Daoy (cell line): ENCODE measurements at places on chromosomes 12 and 14.
A peak's percentile ranks its signal among the peaks of the same experiment; 100 is the strongest.

GRCh38 chr14:85399186-85399585, 130.8 kb upstream of the FLRT2 start:
- DNase-seq: no peak

DNA sequence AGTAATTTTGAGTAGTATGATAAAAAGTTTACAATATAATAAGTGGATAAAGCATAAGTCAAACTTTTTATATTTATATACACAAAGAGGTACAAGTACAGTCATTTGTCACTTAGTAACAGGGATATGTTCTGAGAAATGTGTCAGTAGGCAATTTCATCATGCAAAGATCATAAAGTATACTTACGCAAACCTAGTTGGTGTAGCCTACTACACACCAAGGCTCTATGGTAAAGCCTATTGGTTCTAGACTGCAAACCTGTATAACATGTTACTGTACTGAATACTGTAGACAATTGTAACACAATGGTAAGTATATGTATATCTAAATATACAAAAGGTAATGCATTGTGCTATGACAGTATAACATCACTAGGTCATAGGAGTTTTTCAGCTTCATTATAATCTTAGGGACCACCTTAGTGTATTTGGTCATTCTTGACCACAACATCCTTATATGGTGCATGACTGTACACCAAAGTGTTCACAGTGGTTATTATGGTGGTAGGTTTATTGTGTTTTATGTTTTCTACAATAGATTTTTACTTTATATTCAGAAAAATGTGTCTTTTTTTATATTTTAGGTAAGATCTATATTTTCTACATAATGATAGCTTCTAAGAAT, 14.9 kb upstream of the SCFD1 start:
- DNase-seq: peak; percentile 23

GRCh38 chr12:24078318-24078765, 128.9 kb upstream of the SOX5 start:
- DNase-seq: peak; percentile 62

DNA sequence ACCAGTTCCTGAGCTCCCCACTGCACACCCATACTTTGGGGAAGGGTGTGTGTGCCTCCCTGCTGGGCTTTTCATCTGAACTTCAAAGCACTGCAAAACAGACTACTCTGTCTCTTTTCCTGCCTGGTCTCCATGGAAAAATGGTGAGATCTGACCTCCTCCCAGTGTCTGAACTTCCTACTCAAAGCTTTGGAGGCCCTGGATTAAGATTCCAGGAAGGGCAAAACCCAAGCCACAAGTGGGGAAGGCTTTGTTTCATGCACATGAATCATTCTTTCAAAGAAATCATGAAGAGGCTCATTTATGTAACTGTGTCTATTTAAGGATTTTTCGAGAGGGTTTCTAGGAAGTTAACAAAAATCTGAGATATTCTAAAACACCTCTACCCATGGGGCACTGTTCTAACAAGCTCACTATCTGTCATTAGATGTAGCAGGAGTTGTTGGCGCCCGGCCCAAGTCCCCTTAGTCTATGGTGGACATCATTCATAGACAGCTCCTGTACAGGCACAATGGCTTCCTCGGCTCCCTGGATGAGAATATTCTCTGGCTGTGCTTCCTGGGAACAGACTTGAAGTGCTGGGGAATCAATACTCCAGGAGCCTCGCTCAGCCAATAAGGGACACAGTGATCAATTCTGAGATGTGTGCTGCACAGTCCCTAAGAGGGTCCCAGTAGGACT, 224.0 kb downstream of the KTN1 start:
- DNase-seq: no peak

DNA sequence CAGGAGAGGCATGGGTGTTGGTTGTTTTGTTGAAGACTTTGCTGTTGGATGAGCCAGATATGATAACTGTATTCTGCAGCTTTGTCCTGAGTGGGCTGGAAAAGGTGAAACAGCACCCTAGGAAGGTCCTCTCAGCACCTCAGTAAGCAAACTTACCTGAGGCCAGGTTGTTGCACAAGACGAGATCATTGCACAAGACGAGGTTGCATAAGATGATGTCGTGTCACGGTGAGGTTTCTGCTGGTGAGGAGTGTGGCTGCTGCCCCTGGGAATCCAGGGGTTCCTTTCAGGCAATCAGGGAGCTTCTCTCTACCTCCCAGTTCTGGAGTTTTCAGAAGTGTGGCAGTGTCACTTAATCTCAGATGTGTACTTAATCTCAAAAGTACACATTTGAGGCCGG, 85.6 kb downstream of the GLT1D1 start:
- DNase-seq: no peak

GRCh38 chr12:61384511-61384910, 875.7 kb upstream of the USP15 start:
- no peak for DNase-seq

DNA sequence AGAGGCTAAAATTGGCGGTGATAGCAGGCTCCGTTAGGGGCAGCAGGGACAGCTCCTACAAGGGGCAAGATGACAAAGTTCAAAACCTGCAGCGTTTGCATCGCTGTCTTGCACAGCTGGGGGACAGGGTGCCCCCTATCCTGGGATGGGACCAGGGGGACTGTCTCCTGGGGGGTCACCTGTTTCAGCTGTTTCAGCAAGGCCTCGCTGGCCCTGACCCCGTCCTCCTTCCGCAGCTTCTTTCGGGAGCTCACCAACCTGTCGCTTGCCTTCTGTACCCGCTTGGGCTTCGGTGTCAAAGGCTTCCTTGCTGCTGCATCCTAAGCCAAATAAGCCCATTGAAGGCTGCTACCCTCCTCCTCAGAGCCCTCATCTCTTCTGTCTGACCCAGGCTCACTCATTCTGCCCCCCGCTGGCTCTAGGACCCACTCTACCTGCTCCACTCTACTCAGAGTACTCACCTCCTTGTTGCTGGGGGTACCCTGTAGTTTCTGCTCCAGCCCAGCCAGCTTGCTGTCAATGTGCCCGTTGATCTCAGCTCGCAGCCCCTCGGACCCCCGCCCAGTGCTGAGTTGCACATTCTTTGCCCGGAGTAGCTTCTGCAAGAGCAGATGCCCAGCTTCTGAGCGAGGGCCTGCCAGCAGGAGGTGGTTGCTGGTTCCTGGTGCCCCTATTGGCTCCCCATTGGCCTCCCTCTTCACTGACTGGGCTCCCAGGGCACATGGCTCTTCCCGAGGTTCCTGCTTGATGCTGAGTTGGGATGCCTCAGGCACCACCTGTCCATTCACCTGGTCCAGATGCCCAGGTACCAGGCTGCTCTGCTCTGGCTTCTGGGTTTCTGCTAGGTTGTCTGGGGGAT, 12.4 kb upstream of the PRKAG1 start:
- DNase-seq: no peak

DNA sequence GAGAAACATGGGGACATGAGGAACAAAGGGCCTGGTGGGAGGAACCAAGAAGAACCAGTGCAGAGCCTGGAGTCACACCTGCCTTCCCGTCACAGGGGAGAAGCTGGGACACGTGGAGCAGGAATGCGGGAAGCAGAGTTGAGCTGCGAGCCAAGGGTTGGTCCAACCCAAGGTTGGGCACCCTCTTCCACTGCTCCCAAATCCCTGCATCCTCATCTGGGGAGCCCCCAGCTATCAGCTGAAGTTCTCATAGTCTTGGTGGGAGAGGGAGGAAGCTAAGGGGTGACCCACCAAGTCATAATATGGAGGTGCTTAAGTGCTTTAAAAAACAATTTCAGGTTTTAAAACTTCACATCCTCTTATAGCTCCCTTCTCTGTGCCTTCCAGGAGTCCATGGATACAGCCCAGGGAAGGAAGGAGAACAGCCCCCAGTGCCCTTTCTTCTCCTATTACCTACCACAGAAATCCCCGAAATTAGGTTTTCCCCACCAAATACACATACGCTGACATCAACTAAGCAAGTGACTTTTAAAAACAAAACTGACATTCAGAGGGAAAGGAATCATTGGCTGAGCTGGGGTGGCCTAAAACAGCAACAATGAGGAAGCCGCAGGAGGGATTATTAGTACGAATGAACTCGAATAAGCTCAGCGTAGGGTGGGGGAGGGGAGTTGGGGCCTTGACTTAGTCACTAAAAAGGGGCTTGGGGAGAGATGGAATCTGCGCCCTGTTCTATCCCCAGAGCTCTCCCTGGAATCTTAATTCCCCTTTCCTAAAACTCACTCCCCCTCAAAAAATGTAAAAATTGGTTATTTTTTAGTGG, 4.5 kb downstream of the MYL6 start:
- DNase-seq: no peak

DNA sequence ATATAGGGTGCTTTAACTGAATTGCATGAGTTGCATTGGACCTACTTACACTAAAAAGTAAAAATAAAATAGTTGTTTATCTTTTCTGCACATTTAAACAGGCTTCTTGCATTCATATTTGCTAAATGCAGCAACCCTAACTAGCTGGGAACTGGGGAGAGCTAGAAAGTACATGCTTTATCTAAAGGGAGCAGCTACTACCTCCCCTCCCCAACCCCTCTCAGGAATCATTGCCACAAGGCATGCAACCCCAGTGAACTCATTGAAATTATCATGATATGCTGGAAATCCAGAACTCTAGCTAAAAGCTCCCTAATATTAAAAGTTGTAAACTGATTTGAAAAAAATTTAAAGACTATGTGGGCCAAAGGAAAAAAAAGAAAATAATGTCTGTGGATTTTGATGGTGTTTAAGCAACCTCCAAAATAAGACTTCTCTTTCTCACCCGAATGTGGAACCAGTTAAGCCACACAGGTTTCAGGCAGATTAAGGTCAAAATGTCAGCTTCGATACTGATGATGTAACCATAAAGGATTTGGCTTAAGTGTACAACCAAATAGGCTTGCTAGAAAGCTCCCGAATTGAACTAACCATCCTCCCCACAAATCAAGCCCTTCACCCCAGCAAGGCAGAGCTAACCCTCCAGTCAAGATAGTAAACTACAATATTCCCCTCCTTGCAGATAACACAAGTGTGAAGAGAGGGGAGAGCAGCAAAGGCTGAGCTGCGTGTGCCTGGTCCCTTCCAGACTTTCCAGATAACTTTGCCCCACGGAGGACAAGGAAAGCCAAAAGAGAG, 13.8 kb upstream of the POC1B start:
- no peak for DNase-seq

DNA sequence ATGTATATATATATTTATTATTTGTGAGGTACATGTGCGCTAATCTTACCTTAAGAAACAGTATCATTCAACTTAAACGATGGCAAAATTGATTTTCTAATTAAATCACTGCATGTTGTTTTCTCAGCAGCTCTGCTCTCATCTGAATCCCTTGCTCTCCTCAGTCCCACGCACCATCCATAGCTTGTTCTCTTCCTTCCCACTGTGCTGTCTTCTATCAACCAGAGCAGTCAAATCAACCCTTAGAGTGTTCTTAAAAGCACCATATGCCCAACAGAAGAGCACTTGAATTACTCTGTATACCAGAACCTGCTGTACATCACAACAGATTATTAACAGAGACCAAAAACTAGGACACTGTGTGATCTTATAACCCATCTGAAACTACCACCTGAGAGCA, 209.4 kb upstream of the G2E3 start:
- no peak for DNase-seq

DNA sequence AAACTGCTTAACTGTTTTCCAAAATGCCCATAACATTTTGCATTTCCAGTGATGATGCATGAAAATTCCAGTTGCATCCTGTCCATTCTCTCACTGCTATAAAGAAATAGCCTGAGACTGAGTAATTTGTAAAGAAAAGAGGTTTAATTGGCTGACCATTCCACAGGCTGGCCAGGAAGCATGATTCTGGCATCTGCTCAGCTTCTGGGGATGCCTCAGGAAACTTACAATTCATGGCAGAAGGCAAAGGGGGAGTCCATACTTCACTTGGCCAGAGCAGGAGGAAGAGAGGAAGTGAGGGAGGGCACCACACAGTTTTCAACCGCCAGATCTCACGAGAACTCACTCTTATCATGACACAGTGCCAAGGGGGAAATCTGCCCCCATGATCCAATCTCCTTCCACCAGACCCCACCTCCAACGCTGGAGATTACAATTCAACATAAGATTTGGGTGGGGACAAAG, 18.2 kb upstream of the CLEC2D start:
- DNase-seq: no peak

DNA sequence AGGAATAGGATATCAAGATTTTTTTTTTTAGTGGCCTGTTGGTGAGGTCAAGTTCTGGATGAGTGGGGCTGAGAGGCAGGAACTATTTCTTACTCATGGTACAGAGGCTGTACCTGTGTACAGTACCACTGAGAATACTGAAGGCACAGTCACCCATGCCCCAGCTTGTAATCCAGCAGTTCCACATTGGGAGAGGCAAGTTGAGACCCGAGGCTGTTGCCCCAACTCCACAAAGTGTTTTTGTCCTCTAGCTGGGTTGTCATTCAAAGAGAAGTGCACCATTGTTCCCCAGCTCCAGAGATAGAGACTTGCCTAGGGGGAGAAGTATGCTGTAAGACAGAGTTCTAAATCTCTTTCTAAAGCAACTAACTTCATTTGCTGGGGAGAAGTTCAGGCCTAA, 38.7 kb downstream of the ARID2 start:
- no peak for DNase-seq

- DNase-seq: no peak
Measured at GRCh38 chr12:26871985-26872384, 39.0 kb upstream of the ITPR2 start.

DNA sequence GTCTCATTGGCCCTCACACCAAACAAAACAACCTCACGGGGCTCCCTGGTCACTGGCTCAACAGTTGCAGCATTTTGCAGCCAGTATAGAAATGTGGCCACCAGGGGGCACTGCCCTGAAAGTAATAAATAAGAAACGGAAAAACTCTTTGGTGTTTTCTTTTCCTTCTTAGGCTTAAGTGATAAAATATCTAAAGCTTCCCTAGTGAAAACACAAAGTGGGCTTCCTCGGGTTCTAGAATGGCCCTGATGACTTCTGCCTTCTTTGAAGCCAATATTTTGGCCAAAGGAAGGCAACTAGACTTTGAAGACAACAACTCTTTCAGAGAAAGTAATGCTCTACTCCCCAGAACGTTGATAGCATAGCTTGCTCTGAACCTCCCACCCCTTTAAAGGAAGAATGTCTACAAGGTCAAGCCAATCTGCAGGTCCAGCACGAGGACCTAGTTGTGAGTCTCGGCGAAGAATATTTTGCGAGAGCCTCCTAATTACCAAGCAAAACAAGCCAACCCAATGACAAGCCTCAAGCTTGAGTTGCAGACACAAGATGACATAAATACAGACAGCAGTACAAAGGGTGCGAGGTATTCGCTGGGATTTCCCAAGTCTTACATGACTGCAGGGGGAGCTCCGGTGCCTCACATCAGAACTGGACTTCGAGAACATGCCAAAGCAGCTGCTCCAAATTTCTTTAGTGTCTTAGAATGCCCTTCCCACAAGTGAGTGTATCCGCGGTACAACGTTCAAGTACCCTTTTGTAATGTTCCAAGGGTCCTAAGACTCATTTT, 2.6 kb downstream of the ITPK1 start:
- DNase-seq: peak; percentile 81

GRCh38 chr12:538731-539539, 79.2 kb downstream of the B4GALNT3 start:
- peak; percentile 83 for DNase-seq

GRCh38 chr12:65651060-65651459, 173.2 kb upstream of the HMGA2 start:
- no peak for DNase-seq

- no peak for DNase-seq
Measured at GRCh38 chr12:92854344-92854743, 74.8 kb downstream of the EEA1 start.
